Germinal center (tissue), 1 donor: ENCODE measurements at places on chromosomes 12 and 14.

GRCh38 chr12:4984971-4985370, 58.7 kb upstream of the KCNA5 start:
- DNase-seq = no peak

- no peak for DNase-seq
Measured at GRCh38 chr12:51163795-51164194, 9.1 kb downstream of the TFCP2 start.

DNA sequence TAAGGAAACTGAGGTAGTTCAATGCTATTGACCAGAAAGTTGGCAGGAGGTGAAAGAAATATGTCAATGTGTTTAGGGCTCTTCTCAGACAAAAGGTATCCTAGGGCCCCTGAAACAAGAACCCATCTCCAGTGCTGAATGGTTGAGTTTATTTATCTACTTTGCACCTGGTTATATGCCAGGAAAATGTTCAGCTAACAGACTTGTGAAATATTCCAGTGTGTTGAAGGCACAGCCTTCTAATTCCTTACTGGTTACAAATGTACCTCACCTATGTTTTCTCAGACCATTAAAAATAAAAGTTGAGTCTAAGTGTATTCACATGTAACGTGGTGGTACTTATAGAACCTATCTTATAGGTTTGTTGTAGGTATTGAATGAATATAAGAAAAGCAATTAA, 511.7 kb upstream of the SEL1L start:
- no peak for DNase-seq

DNA sequence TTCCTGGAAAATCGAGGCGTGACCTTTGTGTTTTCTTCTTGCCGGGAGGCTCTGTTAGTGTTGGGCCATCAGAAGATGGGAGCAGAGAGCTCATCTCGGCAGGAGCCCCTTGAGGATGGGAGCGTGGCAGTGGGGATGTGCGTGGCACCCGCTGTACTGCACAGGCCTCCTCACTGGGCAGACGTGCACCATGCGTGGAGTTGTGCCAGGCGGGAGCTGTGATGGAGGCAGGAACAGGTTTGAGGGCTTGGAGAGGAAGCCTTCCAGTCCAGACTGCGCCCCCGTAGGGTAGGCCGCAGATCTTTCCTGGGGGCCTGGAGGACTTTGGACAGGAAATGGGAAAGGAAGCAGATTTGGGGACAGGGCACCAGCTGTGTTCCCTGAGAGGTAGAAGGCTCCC, 197.5 kb downstream of the TSPAN9 start:
- no peak for DNase-seq

- no peak for DNase-seq
Measured at GRCh38 chr12:51246254-51246853, 7.7 kb downstream of the DAZAP2 start.

GRCh38 chr14:98189511-98189910, 1082.5 kb downstream of the BCL11B start:
- DNase-seq = no peak

GRCh38 chr14:22819151-22819988, 4.1 kb upstream of the SLC7A7 start:
- DNase-seq = no peak

GRCh38 chr12:124286414-124286813, 8.5 kb upstream of the RFLNA start:
- DNase-seq = no peak

GRCh38 chr14:90785876-90786450, 30.3 kb downstream of the TTC7B start:
- DNase-seq = no peak

DNA sequence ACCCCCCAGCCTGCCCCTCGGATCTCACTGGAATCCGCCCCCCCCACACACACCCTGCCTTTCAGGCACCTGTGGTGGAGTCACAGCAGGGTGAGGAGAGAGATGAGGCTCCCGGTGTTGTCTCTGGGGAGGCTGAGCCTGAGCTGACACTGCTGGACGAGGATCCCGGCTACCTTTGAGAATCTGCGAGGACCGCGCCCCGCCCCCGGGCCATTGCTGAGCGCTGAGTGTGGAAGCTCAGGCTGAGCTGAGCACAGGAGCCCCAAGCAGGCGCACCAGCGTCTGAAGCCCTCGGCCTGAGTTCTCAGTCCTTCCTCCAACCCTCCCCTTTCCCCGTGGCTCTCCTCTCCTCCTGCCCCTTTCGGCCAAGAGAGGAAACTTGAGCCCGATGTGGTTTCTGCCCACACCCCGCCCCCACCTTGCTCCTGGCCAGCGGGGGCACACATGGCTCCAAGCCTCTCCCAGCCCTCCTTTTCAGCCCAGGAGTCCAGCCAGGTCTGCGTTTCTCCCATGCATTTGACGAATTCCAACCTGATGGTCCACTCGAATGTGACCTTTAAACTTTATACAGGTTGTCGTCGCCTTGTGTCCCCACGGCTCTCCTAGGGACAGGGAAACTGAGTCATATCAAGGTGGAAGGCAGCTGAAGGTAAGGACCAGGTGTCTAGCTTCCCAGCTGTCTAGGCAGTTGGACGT, at the start of gene NFE2:
NFE2 (minus strand) TSS at position 284 of the 696 bp plus-strand sequence. CDS start 5,767 bp downstream, outside the sequence.
- DNase-seq = no peak

GRCh38 chr14:63777024-63777423, 49.2 kb upstream of the SGPP1 start:
- no peak for DNase-seq

DNA sequence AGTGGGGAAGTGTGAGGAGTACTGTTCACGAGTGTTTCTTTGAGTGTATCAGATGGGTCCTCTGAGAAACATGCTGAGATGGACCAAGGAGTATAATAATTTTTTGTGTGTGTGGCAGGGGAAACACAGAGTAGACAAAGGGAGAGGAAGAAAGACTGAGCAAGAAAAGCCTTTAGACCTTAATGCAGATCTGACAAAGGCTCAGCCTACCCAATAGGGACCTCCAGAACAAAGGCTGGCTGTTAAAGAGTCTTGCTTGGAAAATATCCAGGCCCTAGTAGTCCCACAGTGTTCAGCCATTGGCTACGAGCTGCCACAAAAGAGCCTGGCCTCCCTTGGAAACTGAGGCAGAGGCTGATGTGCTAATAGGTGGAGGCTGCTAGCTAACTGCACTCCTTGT, 13.5 kb downstream of the COQ5 start:
- no peak for DNase-seq

DNA sequence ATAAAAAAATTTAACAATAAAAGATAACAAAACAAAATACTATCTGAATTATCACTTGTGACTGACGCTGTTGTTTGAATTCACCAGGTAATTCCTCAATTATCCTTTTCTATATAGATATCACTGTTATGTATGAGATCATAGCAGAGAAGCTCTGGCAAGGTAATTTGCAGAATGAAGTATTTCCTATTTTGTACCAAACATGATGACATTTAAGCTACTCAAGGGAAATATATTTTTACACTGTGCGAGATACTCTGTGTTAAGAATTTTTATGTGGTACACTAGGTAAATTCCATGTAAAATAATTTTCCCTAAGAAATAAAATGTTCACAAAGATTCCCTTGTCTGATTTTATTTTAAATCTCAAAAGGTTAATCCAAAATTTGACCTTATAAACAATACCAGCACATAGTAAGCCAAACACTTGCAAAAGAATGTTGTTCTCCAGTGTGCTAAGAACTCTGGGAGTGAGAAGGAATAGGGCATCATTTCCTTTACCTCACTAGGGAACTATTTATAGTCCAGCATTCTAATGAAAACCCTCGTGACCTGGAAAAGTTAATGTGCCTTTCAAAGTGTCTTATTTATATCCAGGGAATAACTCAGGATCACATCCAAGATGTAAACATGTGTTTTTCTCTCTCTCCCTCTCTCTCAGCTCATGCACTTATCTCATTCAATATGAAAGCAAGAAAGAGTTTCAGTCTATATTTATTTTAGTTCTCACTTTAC, 115.2 kb upstream of the RAP1B start:
- no peak for DNase-seq

GRCh38 chr14:96187216-96188031, 17.2 kb upstream of the BDKRB2 start:
- no peak for DNase-seq

- no peak for DNase-seq
Measured at GRCh38 chr14:102731101-102731870, 46.0 kb upstream of the TRAF3 start.

DNA sequence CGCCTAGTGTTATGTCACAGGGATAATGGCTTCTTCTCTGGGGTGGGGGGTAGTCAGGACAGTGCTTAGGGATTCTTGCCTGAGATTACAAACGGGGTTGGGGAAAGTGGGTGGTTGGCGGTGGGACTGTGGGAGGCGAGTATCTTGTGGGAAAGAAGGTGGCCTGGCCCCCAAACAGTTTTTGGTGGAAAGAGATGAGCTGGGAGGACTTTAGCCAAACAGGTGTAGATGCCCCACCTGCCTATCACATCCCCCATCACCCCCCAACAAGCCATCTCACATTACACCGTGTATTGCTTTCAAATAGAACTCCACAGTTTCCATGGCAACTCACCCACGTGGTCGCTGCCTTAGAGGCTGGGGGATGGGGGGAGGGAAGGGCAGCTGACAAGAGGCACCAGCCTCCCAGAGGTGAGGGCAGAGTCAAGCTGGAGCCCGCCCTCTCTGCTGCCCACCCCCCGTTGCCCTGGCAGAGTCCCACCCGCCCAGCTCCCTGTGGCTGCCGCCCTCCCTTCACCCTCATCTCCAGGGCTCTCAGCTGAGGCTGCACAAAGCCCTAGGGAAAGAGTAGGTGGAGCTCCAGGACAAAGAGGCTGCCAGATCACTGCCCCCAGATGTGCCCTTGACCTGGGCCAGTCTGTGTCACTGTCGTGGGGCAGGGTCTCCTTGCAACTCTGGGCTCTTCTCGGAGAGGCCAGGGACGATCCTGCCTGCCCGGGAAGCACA, 98.3 kb downstream of the LRRC74A start:
- no peak for DNase-seq

DNA sequence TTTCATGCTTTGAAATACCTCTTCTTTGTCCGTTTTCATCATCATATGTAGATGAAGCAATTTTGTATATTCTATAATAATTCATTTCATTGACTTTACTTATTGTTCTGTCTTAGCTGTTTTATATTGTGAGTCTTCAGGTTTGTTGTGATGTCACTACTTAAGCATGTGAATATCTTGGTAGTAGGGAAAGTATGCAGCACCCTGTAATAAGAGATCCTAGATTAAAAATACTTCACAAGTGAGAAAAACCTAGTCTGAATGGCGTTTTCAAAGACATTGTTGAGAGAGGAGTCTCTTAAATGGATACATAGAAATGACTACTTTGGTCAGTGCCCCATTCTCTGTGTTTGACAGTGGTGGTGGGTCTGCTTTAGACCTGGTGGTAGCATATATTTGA, 61.4 kb downstream of the SLC16A7 start:
- DNase-seq = no peak
